ENCODE measurements at places on chromosomes 5 and 9.

DNA sequence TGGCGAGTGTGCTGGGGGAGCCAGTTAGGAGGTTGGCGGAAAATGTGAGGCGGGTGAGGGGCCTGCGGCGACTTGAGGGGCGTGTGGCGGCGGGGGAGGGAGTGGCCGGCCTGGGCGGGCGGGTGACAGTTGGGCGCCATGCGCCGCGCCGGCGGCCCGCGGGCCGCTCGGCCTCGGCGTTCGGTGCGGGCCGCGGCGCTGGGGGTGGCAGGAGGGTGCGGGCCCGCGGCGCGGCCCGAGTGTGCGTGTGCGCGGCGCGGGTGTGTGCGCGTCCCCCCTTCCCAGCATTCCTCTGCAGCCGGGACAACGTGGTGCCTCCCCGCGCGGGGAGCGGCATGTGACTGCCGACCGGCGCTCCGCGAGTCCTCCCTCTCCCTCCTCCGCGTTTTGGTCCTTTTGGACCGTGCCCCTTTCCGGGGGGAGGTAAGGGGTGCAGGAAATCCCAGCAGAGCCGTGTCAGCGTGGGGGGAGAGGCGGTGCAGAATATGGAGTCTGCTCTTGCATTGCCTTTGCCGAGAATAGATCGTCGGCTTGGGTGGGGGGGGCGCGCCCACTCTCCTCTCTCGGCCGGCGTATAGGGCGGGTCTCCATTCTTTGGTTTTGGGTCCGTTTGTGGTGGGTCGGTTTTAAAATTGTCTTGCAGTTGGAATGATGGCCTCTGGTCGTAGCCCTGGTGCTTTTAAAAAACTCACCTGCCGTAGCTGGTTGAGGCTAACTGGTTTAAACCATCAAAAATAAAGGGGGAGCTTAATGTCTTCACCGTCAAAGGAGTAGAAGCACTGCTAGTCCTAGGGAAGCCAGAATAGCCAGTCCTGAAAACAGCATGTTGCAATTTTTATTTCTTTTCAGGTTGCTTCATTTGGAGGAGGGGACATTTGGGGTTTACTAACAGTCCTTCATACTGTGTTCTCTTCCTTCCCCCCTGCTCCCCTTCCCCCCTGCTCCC, 2.0 kb downstream of the LARP1 start:
- no peak for DNase-seq

DNA sequence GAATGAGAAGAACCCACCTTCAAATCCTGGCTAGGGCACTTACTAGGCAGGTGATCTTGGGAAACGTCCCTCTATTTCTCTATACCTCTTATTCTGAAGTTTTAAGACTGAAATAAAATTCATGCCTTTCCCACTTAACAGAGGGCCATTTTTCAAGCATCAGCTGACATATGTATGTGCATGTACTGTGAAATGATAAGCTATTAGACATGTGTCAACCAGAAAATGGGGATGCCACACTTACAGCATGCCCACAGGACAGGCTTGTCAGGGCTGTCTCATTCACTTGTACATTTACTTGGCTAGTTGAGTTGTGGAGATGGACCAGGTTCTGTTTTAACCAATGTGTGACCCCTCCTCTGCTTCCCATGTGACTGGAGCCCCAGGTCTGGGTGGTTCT, 78.5 kb downstream of the C9orf152 start:
- DNase-seq = no peak

GRCh38 chr5:81297531-81297930, 3.9 kb upstream of the ZCCHC9 start:
- DNase-seq = no peak

DNA sequence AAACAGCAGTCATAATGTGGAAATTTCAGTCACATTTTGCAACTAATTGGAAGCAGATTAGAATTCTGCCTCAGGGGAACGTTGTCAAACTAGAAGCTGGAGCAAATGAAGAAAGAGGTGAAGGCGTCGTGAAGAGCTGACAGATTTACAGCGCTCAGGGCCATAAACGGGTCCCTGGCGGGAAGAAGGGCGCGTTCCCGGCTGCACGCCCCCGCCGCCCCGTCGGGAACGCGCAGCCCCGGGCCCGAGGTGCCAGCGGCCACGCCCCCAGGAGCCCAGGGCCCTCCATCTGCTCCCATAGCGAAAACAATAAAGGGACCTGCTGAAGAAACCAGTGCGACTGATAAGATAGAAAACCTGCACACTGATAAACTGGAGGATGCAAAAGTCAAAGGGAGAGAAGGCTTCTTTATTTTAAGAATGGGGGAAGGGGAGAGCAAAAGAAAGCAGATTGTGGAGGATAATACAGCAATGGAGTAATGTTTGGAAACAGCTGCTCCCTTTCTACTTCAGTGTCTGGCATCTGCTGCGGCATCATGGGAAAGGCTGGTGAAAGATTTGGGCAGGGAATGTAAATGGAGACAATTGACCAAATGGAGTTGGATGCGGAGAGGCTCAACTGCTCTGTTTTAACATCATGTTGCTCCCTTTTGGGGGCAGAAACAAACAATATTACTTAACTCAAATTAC, 11.1 kb downstream of the ZNF608 start:
- no peak for DNase-seq

DNA sequence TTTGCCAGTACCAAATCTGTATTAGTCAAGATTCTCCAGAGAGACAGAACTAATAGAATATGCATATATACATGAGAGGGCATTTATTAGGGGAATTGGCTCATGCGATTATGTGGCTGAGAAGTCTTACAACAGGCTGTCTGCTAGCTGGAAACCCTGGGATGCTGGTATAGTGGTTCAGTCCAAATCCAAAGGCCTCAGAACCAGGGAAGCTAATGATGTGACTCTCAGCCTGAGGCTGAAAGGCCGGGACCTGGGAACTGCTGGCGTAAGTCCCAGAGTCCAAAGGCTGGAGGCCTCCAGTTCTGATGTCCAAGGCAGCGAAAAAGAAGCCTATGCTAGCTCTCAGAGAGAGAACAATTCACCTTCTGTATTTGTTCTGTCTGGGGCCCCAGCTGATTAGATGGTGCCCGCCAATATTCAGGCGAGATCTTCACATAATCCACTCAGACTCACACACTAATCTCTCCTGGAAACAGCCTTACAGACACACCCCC, 84.1 kb downstream of the KIAA1958 start:
- no peak for DNase-seq

GRCh38 chr5:91175708-91176107, 207.4 kb downstream of the ARRDC3 start:
- no peak for DNase-seq

- DNase-seq = no peak
These were observed 18.2 kb downstream of the TSPAN17 start for GRCh38 chr5:176665517-176665916.

GRCh38 chr9:78031444-78031892, at the start of gene GNAQ:
Gene GNAQ, minus strand, starts transcription at chr9:78031811. Its CDS starts 576 bp downstream, at chr9:78031235.
- peak; percentile 44 for DNase-seq

DNA sequence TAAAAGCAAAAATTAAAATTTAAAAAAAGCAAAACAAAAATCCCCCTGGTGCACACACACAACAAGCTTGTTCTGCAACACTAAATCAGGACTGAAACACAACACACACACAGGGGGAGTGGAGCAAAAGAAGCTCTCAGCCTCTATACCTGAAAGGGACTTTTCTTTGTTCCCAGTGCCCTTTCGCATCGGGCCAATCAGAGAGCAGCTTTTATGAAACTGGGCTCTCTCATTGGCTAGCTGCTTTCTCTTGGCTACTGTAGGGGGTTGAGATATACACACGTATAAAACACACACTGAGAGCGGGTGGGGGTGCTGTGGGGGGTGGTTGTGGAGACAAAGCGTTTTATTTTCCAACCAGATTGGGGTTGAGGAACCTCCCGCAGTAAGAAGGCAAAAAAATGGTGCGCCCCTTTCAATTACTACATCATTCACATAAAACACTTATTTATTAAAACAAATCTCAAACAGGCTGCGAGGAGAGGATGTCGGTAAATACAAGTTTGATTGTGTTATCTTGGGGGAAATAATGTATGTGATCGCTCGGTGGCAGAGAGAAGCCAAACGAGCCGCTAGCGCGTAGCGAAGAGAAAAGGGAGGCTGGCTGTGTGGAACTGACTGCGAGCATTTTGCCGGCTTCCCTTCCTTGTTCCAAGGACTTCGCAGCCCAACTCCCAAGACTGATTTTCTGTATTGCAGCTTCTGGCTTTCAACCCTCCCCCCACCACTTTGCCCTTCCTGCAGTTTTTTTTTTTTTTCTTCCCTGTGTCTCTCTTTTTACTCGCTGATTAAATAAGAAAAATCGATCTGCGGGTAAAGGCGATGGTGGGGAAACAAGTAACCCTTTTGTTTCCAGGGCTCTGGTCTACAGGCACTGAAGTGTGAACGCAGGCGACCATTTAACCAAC, 2.5 kb upstream of the ZNF608 start:
- no peak for DNase-seq

DNA sequence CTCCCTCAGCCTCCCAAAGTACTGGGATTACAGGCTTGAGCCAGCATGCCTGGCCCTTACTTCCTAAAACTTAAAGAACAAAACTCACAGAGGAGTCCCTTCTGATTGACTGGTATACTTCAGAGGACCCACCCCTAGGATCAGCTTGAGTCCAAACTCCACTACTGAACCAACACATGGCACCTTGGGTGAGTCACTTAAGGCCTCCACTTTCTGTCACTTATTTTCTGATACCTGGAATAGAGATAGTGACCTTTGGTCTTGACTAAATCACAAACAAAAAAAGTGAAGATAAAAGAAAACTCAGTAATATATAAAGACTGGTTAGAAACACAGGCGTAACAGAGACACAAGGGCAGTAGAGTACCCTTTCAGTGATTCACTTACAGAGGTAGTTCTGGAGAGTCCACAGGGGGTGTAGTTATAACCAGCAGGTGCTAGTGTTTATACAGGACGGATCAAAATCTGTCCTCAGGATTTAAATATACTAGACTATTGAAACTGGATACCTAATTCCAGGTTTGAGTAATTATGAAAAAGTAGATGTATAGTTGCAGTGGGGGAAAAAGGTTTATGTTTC, 274.3 kb upstream of the ANKRD55 start:
- DNase-seq = no peak

DNA sequence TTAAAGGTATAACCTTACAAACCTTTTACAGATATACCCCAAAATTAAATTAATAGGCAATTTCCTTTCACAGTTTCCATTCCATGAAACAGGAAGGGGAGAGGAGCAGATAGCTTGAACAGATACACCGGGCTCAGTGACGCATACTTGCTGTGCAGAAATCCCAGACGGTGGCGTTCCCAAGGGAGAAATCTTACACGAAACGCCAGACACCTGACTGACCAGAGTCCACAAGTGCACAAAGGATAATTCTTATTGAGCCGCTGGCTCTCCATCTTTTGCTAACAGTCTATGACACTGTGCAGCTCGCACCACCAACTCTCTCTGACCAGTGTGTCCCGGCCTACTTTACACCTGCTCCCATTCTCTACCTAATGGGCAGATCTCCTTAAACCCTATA, 37.4 kb downstream of the PTCH1 start:
- no peak for DNase-seq

DNA sequence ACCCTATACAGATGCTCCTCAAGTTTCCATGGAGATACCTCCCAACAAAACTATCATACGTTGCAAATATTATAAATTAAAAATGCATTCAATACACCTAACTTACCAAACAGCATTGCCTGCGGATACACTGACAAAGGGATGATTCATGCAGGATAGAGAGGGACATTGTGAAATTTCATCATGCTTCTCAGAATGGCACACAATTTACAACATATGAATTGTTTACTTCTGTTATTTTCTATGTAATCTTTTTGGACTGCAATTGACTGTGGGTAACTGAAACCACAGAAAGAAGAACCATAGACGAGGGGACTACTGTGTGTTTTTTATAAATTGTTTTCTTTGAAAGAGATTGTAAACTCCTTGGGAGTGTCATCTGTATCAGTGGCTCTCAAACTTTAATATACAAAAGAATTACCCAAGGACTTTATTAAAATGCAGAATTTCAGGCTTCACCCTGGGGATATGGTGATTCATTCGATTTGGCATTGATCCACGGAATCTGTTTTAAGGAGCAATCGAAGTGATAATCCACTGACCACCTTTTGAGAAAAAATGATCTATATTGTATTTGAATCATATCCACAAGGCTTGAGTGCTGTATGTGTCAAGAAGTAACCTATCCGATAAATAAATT, 146.4 kb downstream of the SGCD start:
- DNase-seq = no peak

- no peak for DNase-seq
These were observed 1.1 kb upstream of the IRX1 start for GRCh38 chr5:3594510-3595005.

DNA sequence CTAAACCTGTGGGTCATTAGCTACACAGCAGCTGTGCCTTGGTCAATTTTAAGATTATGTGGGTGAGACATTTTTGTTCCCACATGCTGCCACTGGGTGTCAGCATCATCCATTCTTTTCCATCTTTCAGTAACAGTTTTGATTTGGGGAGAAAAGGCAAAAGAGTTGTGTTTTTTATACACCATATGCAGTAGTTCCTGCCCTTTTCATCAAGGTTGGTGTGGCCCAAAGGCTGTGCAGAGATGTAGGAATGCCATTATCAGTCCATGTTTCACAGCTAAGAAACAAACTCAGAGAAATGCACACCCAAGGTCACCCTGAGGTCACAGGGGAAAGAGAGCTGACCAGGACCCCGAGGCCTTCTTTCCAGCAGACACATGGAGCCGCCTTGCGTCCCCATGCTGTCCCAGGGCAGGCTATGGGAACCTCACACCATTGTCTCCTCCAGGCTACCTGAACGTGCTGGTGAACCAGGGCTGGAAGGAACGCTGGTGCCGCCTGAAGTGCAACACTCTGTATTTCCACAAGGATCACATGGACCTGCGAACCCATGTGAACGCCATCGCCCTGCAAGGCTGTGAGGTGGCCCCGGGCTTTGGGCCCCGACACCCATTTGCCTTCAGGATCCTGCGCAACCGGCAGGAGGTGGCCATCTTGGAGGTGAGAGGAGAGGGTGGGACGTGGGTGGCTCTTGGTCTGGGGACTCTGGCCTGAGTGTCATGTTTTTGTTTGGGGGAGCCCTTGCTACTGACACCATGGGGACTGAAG, 27.8 kb upstream of the GRPEL2 start:
- no peak for DNase-seq

DNA sequence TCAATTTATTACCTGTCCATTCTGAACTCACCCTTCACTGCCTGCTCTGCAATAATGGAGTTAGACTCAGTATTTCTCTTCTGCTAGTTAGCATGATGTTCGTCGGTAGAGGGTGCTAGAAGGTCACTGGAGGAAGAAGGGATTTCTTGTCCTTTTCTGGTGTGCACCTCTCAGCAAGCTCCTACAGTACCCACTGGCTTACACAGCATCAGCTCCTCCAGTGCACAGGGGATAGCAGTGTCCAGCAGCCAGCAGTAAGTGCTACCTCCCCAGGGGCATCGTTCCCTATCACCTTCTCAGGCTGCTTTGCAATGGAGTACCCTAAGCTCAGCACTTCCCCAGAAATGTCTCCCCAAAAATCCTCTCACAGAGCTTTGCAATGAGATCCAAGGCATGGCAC, 45.9 kb upstream of the APC start:
- no peak for DNase-seq
